Activated T-helper 9 cell treated with anti-CD3 and anti-CD28 coated beads, Interleukin-2, amount 50 U/mL, for 16 hours (primary cell): ENCODE measurements at places on chromosomes 11 and 22.
A peak's percentile ranks its signal among the peaks of the same experiment; 100 is the strongest.

- no peak for DNase-seq
Measured at GRCh38 chr22:32546496-32546895, 71.9 kb downstream of the FBXO7 start.

DNA sequence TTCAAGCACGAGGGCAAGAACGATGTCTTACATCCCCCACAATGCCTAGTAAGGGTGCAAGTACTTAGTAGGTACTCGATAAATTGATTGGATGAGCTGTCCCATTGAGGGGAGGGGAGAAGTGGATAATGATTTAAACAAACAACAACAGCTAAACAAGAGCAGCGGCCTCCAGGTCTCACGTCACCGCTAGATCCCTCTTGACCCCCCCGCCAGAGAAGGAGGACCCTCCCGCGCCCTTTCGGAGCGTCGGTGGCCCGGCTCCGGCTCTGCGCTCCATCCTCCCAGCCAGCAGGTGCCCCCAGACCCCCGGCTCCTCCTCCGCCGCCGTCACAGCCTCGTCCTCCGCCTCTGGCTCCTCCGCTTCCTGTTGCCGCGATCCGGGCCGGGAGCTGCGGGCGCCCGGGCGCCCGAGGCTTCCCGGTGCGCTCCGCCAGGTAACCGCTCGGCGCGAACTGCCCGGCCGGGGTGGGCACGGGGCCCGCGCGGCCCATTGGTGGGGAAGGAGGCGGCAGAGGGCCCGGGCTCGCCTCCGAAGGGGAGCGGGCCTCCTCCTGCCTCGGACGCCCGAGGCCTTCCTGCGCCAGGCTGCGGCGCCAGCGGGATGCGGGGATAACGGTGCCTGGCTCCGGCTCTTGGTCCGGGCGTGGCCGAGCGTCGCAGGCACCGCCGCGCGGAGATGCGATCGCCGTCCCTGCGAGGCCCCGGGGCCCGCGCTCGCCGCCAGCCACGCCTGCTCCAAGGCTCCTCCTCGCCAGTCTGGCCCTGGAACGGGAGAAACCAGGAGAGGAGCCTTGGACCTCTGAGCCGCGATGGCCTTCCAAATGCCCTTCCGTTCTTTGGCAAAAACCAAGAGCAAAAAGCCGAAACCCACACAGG lies at the start of gene TLCD5:
TLCD5 (plus strand) TSS at position 368 of the 879 bp plus-strand sequence. CDS start 2,143 bp downstream, outside the sequence.
- peak; percentile 30 for DNase-seq

GRCh38 chr22:50207383-50208140 lies 6.8 kb downstream of the SELENOO start:
- DNase-seq = no peak

DNA sequence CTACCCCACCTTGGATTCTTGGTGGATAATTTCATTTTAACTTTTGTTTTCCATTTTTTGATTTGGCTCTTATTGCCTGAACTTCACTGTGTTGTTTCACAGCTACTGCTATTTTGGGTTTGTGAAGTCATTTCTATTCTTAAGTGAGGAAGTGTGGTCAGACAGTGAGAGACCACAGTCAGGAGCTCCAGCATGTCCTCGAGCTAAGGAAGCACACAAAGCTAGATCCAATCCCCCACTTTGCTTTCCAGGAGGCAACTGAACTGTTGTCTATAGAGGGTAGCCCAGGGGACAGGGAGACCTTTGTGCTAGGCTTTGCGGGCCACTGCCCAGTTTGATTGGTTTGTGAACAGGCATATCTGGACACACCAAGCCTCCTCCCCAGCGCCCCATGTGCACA lies 251.8 kb upstream of the KIRREL3 start:
- no peak for DNase-seq

- no peak for DNase-seq
Measured at GRCh38 chr11:44241851-44242250, 68.1 kb downstream of the ALX4 start.

DNA sequence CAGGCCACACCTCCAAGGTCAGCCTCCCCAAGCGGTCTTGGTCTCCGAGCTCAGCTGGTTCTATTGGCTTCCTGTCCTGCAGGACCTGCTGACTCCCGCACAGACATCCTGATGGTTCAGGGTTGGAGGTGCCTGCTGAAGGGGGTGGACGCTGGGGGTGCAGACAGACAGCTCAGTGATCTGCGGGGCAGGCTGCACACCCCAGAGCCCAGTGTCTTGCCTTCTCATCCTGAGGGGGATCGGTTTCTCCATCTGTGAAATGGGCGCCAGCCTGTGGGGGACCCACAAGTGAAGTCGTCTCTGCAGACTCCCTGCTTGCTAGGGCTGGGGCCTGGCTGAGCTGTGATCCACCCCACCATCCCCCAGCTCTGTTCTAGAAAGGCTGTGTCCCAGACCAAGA lies 13.8 kb downstream of the FLRT1 start:
- DNase-seq = no peak

GRCh38 chr22:42985531-42985905 lies 29.4 kb downstream of the PACSIN2 start:
- no peak for DNase-seq

- DNase-seq = peak; percentile 4
Measured at GRCh38 chr22:21876486-21877176, 9.2 kb upstream of the MAPK1 start.

- no peak for DNase-seq
Measured at GRCh38 chr22:41557401-41558240, 3.2 kb upstream of the CSDC2 start.

GRCh38 chr11:44260081-44260480 lies 49.9 kb downstream of the ALX4 start:
- no peak for DNase-seq

GRCh38 chr11:57515332-57516060 lies at the start of gene SLC43A1:
Gene SLC43A1, minus strand, starts transcription at chr11:57515702. Its CDS starts 1,591 bp downstream, at chr11:57514111.
- peak; percentile 14 for DNase-seq

DNA sequence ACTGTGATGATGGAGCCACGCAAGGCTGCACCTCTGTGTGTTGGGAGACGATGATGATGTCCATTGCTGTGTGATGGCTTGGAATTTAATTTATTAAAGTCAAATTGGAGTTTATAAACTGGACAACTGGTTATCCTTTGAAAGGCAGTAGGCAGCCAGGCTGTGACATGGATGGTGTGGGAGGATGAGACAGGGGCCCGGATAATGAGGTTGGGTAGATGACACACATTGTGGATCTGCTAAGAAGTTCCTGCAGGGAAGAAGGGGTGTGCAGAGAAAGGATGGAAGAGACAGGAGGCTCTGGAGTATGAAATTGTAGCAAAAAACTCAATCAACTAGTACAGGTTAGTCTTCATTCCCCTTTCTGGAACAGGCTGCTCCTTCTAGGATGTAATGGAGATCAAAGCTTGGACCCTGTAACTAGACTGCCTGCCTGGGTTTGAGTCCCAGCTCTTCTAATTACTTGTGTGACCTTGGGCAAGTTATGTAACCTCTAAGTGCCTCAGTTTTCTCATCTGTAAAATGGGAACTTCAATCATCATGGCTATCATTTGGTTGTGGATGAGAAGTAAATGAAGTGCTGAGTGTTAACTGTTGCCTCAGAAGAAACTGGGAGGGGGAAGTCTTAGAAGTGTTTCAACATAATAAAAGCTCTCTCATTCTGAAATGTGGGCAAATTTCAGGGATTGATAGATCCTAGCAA lies 4.2 kb upstream of the HINFP start:
- DNase-seq = no peak

DNA sequence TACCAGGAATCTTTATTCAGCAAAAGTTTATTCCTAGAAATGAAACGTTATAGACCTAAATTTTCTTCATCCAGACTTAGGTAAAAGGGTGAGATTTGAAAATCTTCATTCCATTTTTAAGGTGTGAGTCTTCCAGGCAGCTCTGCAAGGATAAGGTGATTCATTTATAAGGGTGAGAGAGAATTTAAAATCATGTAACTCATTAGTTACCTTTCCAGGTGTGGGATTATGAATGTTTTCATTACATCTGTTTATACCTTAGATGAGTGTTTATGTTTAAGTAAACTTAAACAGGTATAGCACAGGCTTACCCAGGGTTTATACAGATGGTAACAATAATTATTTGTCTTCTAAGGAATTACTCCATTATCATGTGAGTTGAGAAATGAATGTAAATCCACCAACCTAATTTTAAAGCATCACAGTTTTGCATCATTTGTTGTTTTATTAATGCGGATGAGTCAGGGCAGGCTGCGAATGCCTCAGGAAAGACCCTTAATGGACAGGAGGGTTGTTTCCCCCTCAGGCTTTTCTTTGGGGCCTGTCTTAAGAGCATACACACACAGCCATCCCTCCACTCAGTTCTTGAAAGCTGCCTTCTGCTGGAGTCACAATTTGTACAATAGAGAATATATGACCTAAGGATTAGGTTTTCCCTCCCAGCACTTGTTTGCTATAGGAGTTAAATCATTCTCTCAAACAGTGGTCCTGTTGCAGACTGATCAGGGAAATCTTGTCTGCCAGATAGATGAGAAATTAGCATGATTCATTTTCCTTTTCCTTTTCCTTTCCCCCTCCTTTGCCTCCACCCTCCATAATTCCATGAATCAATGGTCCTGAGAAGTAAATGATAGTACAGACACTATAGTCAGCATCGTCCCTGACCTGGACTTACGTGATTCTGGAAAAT lies 3.0 kb downstream of the PRSS23 start:
- DNase-seq = no peak

- no peak for DNase-seq
Measured at GRCh38 chr11:36540998-36541397, 26.8 kb upstream of the RAG1 start.

- no peak for DNase-seq
Measured at GRCh38 chr22:19430890-19431541, 517 bp downstream of the HIRA start.

DNA sequence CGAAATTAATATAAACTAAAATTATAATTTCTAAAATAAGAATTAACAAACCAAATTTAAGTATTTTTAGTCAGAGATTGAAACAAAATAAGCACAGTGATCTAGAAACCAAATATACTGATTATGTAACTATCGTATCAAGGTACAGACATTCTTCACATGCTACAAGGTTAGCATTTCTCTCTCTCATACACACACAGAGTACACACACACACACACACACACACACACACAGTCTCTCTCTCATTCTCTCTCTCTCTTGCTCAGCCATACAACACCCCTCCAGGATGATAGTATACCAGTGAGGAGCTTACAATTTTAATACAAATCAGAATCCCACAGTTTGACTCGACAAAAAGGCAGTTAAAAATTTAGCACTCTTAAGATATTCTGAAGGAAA lies 66.0 kb downstream of the RDX start:
- no peak for DNase-seq

GRCh38 chr22:22349455-22349836 lies 104.9 kb downstream of the VPREB1 start:
- no peak for DNase-seq

GRCh38 chr11:111445586-111445985 lies 66.5 kb upstream of the POU2AF1 start:
- DNase-seq = no peak

- no peak for DNase-seq
Measured at GRCh38 chr11:112004389-112004788, 20.8 kb upstream of the DLAT start.

DNA sequence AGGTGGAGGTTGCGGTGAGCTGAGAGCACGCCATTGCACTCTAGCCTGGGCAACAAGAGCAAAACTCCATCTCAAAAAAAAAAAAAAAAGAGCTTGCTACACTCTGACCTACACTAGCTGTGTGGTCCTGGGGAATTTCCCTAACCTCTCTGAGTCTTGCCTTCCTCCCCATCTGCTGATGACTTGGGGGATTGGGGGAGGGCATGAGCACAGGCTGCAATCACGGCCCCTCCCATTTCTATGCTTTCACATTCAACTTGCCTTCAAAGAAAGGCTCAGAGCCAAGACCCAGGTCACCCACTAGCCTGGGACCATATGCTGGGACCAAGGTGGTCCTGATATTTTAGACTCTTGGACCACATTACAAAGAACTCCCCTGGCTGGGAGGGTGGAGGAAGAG lies 39.8 kb upstream of the TEF start:
- no peak for DNase-seq

DNA sequence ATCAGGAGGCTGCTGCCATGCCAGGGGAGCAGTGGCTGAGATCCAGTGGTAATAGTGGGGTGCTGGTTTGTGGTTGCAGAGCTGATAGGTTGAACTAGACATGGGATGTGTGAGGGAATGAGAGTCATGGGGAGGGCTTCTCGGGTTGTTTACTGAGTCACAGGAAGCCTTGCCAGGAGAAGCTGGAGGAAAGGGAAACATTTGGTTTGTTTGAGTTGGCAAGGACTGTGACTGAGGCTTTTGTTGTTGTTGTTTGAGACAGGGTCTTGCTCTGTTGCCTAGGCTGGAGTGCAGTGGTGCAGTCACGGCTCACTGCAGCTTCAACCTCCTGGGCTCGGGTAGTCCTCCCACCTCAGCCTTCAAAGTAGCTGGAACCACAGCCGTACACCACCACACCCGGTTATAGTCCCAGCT lies 49.3 kb downstream of the CABIN1 start:
- DNase-seq = no peak

DNA sequence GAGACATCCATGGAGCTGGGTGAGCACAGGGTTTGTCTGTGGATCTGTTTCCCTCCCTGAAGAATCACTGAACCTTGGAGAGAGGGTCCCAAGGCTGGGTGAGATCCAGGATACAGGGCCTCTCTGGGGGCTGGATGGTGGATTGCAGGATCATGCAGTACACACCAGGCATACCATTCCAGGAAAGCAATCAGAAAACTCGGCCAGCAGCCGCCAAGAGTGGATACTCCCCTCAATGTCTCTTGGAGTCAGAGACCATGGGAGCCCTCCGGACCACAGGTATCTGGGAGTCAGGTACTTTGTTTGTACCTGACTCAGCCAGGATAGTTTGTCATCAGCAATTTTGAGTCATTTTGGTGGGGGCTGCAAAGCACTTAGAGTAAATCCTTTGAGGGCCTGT lies 14.6 kb upstream of the SYT13 start:
- DNase-seq = no peak

DNA sequence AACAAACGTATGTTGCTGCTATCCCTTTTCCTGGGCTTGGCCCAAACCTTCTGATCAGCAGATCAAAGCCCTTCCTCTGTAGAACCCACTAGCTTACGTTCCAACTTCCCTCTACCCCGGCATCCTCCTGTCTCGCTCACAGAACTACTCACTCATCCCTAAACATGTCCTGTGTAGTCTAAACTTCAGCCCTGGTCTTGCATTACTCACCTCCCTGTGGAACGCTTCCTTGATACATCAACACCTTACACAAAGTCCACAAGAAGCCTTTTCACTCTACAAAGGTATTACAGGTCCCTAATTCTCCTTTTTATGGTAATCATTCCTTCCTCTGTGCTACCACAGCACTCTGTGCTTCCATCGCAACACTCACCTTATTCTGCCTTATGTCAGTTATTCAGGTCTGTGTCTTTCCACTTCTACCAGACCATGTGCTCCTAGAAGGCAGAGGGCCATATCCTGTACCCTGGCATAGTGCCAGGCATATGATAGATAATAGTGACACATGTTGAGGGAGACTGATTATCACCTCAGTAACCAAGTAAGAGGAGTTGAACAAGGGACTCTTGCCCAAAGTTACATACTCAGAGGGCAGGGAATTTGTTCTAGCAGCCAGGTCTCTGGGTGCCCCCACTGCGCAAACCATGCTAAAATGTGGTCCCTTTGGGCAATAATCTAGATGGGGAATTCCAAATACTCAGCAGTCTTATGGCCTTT lies 41.6 kb downstream of the USP35 start:
- DNase-seq = no peak
